HT1080 (cell line): ENCODE measurements at places on chromosomes 3 and 15. TPM values are rescaled to one million over a fixed set of nuclear protein-coding genes. Genes with fewer than 3 reads are reported as not detected.
A peak's percentile ranks its signal among the peaks of the same experiment; 100 is the strongest.

REC114 gene
- 0.13 TPM in 1 of 2 replicates, not detected in the other for total RNA-seq

CLDN1 gene
- 0.20 and 0.37 TPM in 2 replicates for total RNA-seq

TBCCD1 gene
- total RNA-seq: 21.8 and 28.3 TPM in 2 replicates

DPPA4 gene
- total RNA-seq: not detected in 2 replicates

- no peak for DNase-seq
Observed at GRCh38 chr3:172476347-172476746, 28.1 kb upstream of the GHSR start.

DNA sequence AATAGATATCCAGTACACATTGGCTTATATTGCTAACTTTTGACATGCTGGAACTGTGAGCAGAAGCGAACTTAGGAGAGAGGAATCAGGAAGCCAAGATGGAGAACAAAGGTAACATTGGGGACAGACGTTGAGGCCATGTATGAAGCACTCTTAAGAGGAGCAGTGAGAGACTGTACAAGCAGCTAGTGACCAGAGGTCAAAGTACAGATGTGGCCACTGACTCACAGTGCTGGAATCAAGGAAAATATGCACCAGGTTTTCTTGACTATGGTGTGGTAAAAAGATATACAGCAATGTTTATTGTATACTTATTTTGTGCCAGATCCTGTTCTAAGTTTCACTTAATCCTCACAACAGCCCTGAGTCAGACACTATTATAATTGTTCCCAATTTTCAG is 2.0 kb upstream of the IL20RB start:
- peak; percentile 75 for DNase-seq

DNA sequence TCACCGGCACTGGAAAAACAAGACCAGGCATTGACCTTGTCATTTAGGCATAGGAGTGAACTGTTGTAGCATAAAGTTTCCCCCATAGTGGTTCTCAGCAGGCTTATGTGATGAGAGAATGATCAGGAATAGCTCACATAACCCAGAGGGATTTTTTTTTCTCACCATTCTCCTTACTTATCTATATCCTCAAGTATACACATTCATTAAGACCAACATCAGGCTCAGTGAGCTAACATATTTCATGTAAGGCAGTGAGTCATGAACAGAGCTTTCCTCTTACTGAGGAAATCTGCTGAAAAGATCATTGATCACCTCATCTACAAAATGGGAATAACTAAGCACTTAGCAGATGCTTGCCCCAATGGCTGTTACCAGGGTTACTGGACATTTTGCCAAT is 396.6 kb upstream of the TMCO5A start:
- no peak for DNase-seq

DNA sequence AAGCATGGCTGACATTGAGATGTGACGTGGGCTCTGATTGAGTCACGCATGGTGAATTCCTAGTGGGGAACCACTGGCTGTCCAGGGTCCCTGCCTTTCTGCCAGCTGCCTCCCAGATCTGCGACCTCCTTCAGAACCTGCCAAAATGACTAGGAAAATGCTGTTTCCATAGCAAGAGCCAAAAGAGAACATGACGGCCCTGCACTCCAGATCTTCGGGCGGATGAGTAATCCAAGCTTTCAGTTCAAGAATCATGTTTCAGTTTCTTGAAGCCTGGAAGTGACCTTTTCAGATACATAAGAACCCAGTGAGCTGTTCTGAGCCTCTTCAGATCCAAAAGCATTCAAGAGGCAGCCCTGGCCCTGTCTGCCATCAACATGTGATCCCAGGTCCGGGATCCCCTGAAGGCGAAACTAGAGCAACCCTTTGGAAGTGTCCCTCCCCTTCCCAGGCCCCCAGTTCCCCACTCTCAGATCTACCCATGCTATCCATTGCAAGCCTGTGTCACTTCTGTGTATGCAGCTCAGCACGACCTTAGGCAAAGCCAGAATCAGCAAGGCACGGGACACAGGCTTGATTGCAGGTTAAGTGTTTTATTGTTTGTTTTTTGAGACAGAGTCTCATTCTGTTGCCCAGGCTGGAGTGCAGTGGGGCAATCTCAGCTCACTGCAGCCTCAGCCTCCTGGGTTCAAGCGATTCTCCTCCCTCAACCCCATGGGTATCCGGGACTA is 19.7 kb downstream of the ANKRD63 start:
- peak; percentile 55 for DNase-seq

DNA sequence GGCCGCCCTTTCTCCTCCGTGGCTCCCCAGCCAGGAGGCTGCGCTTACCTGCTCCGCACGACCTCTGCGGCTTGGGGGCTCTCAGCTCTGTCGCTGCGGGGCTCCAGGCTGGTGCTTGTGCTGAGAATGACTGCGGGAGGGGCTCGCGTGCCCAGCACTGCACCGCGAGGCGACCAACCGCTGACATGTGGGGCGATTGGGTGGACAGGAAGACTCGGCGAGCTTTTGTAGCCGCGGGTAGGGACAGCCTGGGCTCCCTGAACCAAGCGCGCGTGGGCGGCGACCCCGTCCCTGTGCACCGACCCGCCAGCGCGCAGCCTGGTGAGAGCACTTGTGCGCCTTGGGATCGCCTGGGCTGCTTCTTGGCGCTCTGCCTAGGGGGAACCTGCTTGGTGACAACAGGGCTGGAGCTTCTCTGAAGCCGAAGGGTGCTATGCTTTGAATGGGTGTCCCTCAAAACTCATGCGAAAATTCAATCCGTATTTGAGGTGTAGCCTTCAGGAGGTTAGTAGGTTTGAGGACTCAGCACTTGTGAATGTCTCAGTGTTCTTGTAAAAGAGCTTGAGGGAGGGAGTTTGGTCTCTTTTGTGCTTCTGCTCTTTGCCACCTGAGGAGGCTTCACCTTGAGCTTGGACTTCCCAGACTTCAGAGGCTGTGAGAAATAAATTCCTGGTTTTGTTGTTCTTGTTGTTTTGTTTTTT is 50.4 kb downstream of the IL12A start:
- no peak for DNase-seq

DNA sequence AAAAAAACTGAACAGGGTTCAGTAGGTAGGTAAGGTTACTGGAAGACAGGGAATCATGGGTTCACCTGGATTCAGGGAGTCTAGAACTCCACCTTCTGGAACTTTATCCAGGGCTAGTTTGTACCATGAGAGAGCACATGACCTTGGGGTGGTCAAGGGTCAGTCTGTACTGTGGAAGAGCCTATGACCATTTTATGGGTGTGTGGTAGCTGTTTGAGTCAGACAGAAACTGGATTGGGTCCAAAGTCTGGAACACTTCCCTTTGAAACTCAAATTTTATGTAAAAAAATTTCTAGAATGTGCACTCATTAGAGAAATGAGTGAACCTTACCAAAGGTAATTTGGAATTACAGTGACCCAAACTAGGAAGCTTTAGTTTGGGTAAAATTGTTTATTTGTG is 486.0 kb upstream of the AGTR1 start:
- peak; percentile 57 for DNase-seq

- no peak for DNase-seq
Observed at GRCh38 chr3:26558257-26558656, 64.3 kb upstream of the LRRC3B start.

GRCh38 chr3:468172-468571 is 271.6 kb downstream of the CHL1 start:
- no peak for DNase-seq

- DNase-seq: no peak
Observed at GRCh38 chr15:60548101-60548500, 69.2 kb upstream of the ICE2 start.
